ENCODE measurements at places on chromosomes 5 and 9.

DNA sequence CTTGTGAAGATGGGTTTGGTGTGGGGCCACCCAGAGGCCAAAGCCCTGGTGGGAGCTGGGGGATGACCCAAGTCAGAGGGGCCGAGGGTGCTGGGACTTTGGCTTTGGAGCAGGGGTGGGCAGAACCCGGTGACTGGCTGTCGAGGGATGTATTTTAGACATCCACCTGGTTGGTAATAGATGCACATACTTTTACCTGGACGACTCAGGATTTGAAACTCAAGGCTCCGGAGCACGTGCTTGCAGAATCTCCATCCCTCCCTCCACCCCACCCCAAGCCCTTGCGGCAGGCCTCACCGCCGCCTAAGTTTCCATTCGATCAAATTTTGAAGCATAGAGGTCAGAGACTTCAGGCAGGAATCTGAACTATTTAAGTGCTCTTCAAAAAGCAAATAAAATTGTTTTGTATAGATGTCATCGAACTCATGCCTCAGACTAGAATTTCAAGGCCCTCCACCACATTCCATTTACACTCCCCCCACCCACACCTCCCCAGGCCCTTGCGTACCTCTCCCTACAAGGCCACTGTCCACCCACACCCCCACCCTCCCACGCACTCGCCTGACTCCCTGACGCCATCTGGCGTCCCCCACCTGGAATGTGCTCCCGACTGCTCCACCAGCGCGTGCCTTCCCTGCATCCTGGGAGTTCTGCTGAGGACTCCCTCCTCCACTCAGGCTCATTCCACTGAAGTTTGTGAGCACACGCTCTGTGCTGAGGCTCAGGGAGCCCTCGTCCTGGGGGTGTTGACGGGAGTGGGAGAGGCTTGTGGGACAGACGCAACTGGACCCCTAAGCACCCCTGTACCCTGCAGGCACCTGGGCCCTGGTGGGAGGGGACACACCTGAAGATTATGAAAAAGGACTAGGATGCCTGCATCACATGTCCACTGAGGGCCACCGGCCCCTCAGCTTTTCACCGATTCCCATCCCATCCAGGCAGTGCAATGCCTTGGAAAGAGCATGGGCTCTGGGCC lies 56.4 kb upstream of the RPL26L1 start:
- DNase-seq: peak; percentile 70

DNA sequence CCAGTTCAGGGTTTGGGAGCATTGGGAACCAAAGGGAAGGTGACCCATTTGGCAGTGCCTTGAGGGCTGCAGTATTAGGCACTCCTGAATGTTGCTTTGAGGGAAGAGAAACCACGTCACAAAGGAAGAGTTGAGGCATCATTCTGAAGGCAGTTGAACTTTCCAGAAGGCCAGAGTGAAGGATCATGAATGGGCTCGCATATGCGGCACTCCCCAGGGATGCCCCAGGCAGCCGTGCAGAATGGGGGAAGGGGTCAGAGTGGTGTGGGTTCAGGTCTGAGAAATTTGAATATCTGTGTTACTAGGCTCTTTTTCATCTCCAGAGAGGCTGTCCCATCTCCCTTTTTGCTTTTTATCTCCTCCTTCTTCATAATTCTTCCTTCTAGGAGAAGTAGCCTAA lies 60.6 kb upstream of the HMHB1 start:
- no peak for DNase-seq

GRCh38 chr9:31347082-31347617 lies 1037.3 kb upstream of the ACO1 start:
- no peak for DNase-seq

GRCh38 chr5:109225716-109226625 lies 183.8 kb downstream of the PJA2 start:
- no peak for DNase-seq

DNA sequence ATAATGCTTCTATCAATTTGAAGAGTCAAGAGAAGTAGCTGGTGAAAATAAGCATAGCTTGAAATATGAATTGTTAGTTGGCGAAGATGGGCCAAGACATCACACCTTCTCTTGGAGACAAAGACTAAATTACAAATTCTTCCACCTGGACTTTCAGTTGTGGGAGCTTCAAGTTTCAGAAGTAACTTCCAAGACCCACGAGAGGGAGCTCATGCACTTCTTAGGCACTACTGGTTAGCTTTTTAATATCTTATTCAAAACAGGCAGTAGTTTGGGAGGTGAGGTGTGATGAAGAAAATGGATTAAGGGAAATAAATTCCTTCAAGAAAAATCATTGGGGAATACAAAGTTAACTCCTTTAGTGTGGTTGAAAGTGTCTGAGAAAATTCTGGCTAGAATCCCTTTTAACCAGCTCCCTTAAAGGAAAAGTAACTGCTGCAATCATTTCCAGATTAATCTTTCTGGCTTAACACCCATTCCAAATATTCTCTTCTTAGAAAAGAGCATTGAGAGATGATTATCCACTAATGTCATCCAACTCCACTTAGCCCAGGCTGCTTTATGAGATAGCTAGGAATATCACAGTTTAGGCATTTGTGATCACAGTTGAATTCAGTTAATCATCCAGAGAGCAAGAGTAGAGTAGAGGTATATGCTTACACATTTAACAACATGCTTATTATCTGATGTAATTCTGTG lies 139.5 kb upstream of the DMRTA1 start:
- no peak for DNase-seq

GRCh38 chr5:78588507-78588906 lies 60.1 kb downstream of the LHFPL2 start:
- no peak for DNase-seq

GRCh38 chr5:1130218-1130946 lies 18.5 kb upstream of the SLC12A7 start:
- no peak for DNase-seq

DNA sequence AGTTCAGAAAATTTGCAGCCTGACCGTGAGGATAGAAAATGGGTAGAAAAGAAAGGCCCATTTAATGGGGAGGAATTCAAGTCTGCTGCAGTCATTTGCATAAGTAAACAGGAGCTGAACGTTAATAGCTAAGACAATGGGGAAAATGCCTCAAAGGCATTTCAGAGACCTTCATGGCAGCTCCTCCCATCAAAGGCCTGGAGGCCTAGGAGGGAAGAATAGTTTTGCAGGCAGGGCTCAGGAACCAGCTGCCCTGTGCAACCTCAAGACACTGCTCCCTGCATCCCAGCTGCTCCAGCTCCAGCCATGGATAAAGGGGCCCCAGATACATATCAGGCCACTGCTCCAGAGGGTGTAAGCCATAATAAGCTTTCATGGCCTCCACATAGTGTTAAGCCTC lies 32.2 kb upstream of the CDH18 start:
- no peak for DNase-seq

DNA sequence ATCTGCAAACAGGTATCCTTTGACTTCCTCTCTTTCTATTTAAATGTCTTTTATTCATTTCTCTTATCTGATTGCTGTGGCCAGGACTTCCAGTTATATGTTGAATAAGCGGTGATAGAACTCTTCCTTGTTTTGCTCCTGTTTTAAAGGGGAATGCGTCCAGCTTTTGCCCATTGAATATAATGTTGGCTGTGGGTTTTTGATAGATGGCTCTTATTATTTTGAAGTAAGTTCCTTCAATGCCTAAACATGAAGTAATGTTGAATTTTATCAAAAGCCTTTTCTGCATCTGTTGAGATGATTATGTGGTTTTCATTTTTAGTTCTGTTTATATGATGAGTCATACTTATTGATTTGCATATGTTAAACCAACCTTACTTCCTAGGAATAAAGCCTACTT lies 300.5 kb upstream of the CTNND2 start:
- DNase-seq: no peak

DNA sequence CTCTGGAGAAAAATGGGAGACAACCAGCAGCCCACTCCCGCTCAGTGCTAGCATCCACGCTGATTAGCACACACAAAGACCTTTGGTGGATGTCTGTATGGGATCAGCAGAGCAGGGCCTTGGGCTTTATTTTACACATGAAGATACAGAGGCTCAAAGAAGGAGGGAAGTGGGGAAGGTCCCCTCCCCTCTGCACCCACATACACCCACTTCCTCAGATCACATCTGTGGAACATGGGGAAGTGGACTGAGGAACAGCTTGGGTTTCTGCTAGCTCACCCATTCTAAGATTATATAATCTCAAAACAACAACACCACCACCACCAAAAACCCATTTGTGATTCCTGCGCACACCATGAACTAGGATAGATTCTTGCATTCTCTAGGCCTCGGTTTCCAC lies 14.0 kb downstream of the GGTA1 start:
- no peak for DNase-seq

- no peak for DNase-seq
Measured at GRCh38 chr5:112689155-112689909, 48.4 kb upstream of the APC start.

GRCh38 chr5:123344816-123345426 lies 78.3 kb downstream of the CEP120 start:
- no peak for DNase-seq

- DNase-seq: no peak
Measured at GRCh38 chr9:93603011-93603410, 26.6 kb downstream of the PHF2 start.

DNA sequence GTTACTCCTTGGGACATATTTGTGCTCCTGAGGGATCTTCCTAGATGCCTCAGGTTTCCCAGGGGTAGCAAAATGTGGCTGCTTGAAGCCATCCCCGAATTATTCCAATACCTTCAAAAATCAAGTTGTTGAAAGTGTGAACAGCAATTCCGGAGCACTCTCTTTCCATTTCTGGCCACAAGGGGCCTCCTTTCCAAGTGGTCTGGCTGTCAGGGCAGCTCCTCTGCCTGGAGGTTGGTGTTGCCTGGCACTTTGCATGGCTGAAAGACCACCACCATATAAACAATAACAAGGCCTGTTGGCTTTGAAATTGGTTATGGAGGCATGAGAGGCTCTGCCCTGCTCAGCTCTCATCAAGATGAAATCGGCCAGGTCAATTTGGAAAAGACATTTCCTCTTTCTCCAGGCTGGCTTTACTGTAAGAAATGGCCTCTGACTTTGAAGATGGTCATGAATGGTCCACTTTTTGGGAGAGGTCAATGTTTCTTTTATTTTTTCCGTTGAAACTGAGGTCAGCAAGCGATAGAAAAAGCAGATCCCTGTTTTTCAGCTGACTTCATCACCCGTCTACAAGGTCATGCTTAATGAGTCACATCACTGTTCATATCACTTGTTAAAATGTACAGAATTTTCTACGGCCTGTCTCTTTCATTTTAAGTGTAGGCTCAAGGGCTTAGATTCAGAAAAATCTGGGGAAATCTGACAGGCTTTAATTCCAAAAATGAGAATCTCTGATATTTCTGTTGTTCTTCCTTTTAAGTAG lies 481.1 kb upstream of the ZNF608 start:
- no peak for DNase-seq

GRCh38 chr5:171745602-171746001 lies 40.0 kb upstream of the SMIM23 start:
- no peak for DNase-seq
